GM18507 (cell line): ENCODE measurements at places on chromosomes 13 and 19.

- DNase-seq, result peak; percentile 86
Measured at GRCh38 chr13:31199849-31200636, at the start of gene B3GLCT. TSS of gene B3GLCT (plus strand) at chr13:31199975. CDS start at chr13:31200085, 110 bp downstream.

DNA sequence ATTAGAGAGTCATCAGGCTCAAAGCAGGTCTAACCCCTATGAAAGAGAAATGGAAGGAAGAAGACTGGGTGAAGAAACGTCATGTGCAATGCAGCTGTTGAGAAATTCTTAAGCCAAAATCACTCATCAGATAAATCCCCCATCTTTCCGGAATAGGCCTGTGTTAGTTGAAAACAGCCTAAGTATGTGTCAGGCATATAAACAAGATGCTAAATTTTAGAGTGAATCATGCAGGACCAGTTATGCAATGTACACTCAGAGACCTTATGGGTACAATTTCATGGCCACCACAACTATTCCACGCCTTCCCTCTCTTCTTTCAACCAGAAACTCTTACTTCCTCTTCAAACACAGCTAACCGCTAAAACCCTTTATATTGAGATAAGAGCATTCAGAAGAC lies 717.7 kb upstream of the ATXN8OS start:
- no peak for DNase-seq

DNA sequence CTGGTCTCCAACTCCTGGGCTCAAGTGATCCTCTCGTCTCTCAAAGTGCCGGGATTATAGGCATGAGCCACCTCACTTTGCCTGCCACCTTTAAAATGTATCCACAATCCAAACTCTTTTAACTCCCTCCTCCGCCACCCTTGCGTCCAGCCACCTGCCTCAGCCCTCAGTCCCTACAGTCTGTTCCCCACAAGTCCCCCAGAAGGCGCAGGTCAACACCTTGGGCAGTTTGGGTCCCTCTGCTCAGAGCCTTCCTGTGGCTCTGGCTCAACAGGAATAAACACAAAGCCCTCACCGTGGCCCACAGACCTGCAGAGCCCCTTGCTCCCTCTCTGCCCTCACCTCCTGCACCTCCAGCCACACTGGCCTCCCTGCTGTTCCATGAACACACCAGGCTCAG lies 7.5 kb upstream of the EMC10 start:
- DNase-seq, result no peak

DNA sequence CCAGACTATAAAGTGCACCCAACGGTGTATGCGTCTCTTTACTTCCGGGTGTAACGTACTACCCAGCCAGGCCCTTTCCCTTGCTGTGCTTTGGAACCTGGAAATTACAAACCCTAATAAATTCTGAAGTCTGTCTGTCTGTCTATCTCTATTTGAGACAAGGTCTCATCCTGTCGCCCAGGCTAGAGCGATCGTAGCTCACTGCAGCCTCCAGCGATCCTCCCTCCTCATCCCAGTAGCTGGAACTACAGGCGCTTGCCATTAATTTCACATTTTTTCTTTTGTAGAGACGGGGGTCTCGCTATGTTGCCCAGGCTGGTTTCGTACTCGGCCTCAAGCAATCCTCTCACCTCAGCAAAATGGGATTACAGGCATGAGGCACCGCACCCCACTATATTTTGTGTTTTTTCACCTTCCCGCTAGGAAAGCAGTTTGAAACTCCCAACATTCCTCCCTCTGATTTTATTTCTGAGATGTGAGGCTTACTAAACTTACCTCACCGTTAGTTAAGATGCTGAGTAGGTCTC lies 469 bp upstream of the RNF6 start:
- DNase-seq, result no peak

- no peak for DNase-seq
Measured at GRCh38 chr13:76163761-76164160, 527.6 kb downstream of the LMO7 start.

DNA sequence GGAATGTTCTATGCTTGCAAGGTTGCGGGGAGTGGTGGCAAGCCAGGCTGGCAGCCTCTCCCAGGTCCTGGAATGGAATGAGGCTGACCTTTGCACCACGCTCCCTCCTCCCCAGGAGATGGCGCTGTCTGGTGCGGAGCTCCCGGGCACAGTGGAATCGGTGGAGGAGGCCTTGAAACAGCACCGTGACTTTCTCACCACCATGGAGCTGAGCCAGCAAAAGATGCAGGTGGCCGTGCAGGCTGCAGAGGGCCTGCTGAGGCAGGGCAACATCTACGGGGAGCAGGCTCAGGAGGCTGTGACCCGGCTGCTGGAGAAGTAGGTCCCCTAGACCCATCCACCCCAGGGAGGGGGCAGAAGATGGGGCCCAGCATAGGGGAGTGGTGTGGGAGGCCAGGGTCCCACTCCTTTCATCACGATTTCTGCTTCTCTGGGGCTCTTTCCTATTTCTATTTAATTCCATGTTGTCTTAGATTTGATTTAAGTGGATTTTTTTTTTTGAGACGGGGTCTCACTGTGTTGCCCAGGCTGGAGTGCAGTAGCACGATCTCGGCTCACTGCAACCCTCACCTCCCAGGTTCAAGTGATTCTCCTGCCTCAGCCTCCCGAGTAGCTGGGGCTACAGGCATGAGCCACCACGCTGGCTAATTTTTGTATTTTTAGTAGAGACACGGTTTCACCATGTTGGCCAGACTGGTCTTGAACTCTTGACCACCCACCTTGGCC lies 53.2 kb upstream of the SHKBP1 start:
- no peak for DNase-seq

GRCh38 chr13:98482476-98483444 lies 94.1 kb downstream of the STK24 start:
- no peak for DNase-seq

- DNase-seq, result no peak
Measured at GRCh38 chr13:33263976-33264619, 21.5 kb downstream of the STARD13 start.

DNA sequence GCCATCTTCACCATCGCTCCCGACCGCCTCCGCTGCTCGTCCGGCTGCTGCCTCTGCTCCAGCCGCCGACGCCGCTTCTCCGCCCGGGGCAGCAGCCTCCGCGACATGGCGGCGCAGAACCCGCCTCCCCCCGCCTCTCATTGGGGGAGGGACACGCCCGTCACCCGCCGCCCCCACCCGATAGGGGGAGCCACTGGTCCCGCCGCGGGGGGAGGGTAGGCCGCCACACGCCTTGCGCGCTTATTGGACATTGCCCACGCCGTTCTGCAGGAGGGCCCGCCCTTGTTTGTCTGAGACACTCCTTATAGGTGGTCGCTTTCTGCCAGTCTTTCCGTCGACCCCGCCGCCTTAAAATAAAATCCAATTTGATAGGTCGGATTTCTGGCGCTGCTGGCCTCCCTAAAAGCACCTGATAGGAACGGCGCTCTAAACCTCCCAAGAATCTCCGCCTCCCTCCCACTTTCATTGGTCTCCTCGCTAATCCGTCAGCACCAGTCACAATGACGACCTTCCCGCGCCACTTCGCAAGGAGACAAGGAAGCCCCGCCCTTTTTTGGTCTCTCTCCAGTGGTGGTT lies at the start of gene HNRNPL:
TSS of gene HNRNPL (minus strand) at position 127 of the 576 bp plus-strand sequence. CDS start at position 107, 20 bp downstream.
- peak; percentile 82 for DNase-seq

DNA sequence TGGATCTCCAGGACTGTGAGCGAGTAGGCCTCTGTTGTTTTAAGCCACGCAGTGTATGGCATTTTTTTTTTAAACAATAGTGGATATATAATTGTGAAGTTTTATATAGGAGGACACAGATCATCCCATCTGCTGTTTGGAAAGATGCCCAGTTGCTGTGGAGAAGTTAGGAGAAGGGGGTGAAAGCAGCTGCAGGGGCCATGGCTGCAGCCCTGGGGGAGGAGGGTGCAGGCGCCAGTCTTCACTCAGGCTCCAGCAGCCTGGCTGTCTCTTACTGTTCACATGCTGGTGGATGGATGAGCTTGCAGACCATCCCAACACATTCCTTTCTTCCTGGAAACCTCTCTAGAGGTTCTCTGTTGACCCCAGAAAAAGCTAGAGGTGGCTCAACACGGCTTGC lies 242.3 kb downstream of the TEX29 start:
- DNase-seq, result no peak

GRCh38 chr13:49629196-49629938 lies 1.1 kb downstream of the ARL11 start:
- no peak for DNase-seq

GRCh38 chr13:109369353-109370052 lies 416.9 kb downstream of the IRS2 start:
- DNase-seq, result no peak
